ENCODE measurements at places on chromosomes 16 and 17. TPM values are rescaled to one million over a fixed set of nuclear protein-coding genes. Genes with fewer than 3 reads are reported as not detected.

- peaks cover 63% of the 10 kb centered on the region for H3K36me3 ChIP-seq
- H3K4me1 ChIP-seq = peaks cover 32% of the 10 kb centered on the region
- no peaks in the 10 kb centered on the region for H3K27me3 ChIP-seq
- no peak overlapping the region for H3K27ac ChIP-seq
- H3K4me3 ChIP-seq = no peak overlapping the region
These were observed 21.9 kb downstream of the STAT5A start for GRCh38 chr17:42309986-42310786.

C17orf113 gene
- 0.28 TPM for total RNA-seq

DNA sequence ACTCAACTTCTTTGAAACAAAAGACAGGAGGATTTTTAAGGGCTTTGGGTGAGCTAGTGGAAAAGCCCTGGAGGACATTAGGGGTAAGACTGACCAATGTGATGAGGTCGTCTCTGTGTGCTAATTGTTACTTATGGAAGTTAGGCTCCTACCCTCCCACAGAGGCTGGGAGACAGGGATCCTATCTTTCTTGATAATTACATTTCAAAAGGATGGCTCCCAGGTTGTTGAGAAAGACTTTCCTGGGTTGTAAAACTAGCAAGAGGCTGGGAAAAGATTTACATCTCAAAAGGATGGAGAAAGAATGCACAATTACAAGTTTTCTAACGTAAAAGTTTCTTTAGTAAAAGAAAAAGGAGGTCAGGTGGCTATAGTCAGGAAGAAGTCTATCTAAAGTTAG is 605.8 kb upstream of the GOT2 start:
- H3K27ac ChIP-seq = no peak overlapping the region
- no peak for DNase-seq
- H3K36me3 ChIP-seq = no peaks in the 10 kb centered on the region
- no peaks in the 10 kb centered on the region for H3K27me3 ChIP-seq
- no peak overlapping the region for H3K4me3 ChIP-seq

- DNase-seq = no peak
- no peaks in the 10 kb centered on the region for H3K36me3 ChIP-seq
- no peaks in the 10 kb centered on the region for H3K27me3 ChIP-seq
- H3K27ac ChIP-seq = no peak overlapping the region
These were observed 460.9 kb downstream of the SLC39A11 start for GRCh38 chr17:72631568-72631948.

- H3K4me3 ChIP-seq = no peak overlapping the region
- H3K27me3 ChIP-seq = no peaks in the 10 kb centered on the region
- no peak for DNase-seq
- H3K4me1 ChIP-seq = no peaks in the 10 kb centered on the region
- H3K27ac ChIP-seq = no peak overlapping the region
- no peaks in the 10 kb centered on the region for H3K36me3 ChIP-seq
These were observed 47.6 kb downstream of the MYH13 start for GRCh38 chr17:10325031-10325695.
